ENCODE measurements at places on chromosomes 4 and X.

GRCh38 chr4:110678517-110679227 lies 55.8 kb upstream of the PITX2 start:
- DNase-seq: no peak

DNA sequence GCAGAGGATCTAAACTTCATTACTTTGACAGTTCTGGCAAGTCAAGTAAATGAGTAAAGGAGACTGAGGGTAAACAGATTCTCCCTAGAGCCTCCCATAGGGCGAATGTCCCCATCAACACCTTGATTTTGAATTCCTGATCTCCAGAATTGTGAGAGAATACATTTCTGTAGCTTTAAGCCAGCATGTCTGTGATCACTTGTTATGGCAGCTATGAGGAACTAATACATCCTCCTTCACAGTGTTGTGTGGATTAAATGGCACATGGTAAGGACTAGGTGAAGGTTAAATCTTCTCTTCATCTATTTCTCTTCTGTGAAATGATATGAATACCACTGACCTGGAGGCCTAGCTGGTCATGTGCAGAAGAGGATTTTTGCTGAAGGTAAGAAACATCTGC lies 137.3 kb downstream of the CPEB2 start:
- DNase-seq: no peak

- no peak for DNase-seq
Measured at GRCh38 chrX:100830143-100830542, 10.0 kb downstream of the CSTF2 start.

DNA sequence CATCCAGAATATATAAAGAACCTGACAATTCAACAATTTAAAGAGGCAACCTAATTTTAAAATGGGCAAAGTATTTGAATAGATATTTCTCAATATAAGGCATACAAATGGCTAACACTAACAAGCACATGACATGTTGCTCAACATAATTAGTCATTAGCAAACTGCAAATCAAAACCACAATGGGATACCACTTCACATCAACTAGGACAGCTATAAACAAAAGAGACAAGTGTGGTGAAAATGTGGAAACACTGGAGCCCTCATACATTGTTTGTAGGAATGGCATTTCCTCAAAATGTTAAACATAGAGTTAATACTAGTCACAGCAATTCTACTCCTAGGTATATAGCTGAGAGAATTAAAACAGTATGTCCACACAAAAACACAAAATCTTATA lies 96.7 kb downstream of the CORIN start:
- peak; percentile 10 for DNase-seq
